ENCODE measurements at places on chromosomes 1 and 21.
A peak's percentile ranks its signal among the peaks of the same experiment; 100 is the strongest.

DNA sequence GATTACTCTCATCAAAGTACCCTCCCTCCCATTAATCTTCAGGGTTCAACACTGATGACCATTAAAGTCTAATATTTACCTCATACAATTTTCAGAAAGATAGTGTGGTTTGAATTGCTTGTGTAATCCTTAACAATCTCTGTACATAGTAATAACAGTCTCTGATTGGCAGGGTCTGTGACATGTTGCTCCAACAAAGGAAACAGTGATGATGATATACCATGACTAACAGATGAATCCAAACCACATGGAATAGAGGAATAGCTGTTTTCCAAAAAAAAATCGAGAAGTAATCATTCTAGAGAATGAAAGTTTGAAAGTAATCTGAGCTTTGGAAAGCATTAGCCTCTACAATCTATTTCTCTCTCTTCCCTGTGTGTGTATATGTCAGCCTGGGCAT, 610.1 kb upstream of the NEGR1 start:
- DNase-seq: no peak

DNA sequence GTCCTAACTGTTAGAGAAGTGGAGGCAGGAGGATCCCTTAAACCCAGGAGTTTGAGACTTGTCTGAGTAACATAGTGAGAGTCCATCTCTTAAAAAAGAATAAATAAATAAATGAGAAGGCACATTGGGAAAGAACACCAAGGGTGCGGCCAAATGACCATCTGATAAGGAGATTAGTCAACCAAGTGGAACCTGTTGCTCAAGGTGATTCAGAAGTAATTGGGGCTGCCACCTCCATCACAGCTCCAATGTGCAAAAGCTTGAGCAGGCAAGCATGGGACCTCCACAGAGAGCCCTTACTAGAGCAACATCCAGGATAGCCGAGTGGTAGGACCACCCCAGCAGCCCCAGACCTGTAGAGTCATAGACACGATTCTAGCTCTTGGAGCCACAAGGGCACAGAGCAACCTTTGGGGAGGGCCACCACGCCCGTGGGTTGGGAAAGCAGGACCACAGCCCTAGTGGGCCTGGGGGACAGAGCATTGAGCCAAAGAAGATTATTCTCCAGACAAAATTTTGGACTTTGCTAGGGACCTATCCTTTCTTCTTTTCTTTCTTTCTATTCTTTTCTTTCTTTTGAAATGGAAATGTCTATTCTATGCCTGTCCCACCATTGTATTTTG, 40.9 kb downstream of the KCNK1 start:
- DNase-seq: no peak

DNA sequence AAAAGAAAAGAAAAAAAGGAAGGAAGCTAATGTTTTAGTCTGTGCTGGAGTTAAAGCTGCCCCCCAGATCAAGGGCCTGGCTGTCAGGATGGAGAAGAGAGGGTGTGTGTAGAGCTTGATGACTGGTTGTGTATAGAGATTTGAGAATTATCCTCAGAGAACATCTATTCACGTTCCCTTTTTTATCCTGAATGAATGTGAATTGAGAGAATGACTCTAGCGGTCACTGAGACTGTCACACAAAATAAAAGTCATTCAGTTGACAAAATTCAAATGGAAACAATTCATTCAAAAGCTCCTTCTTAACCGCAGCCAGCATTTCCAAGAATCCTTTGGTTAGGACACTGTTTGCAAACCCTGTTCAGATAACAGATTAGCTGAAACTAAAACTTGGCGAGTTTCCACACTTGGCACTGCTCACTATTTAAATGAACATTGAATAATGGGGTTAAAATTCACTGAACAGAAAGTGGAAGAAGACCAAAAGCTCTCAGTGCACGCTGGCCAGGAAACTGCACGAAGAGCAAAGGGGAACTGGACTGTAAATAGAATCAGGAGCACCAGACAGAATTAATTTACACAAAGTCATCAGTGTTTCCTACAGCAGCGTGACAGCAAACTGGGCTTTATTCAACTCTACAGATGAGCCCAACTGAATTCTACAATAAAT, 13.6 kb upstream of the FAM89A start:
- DNase-seq: peak; percentile 75

- no peak for DNase-seq
Measured at GRCh38 chr1:21066356-21067012, 110.2 kb downstream of the EIF4G3 start.

DNA sequence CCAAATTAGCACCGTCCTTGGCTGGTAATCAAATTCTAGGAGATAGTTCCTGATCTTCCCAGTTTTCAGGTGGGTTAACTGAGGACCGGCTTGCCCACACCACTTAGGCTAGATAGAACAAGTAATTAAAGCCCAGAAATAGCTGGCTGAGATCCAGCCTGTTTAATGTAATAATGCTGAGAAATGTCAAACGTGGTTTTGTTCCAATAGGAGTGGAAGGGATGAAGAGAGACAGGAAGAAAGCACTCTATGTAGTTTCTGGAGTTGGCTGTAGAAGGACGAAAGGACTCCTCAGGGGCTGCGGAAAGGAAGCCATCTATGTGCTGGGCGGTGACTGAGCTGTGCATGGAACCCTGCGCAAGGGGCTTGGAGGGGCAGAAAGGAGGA, 18.6 kb downstream of the NAV1 start:
- no peak for DNase-seq

GRCh38 chr1:208238710-208239472, 5.3 kb downstream of the PLXNA2 start:
- peak; percentile 69 for DNase-seq

Data from suppressor macrophage (primary cell).